Osteoblast (primary cell): ENCODE measurements at places on chromosomes 4 and X. TPM values are rescaled to one million over a fixed set of nuclear protein-coding genes. Genes with fewer than 3 reads are reported as not detected.

Gene FAM184B
- total RNA-seq, result under 0.01 TPM in 1 of 2 replicates, not detected in the other

DNA sequence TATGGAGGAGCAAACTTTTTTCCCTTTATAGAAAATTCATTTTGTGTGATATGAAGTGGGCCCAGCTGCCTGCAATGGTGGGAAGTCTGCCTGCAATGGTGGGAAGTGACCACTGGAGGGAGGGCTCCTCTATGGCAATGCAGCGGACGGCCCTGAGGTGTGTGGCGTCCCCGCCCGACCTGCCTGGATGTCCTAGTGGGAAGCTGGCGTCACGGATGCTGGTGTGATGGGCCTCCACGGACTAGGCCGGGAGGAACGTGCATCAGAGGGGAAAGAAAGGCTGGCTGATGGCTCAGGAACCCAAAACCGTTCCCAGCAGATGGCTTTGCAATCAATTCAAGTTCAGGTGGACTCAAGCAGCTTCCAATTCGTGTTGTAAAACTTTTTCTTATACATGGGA, 177.9 kb downstream of the AFAP1 start:
- no peak for DNase-seq

Gene HPGDS
- not detected in 2 replicates for total RNA-seq

Gene TXK
- total RNA-seq, result 0.59 and 0.72 TPM in 2 replicates

GRCh38 chr4:183610613-183611012, 48.4 kb downstream of the RWDD4 start:
- peak; percentile 78 for DNase-seq

Gene ABCB7
- total RNA-seq, result 28.2 and 30.4 TPM in 2 replicates

GRCh38 chr4:73851293-73851692, 1.8 kb upstream of the PF4V1 start:
- no peak for DNase-seq

Gene MAGEB10
- not detected in 2 replicates for total RNA-seq

Gene POU3F4
- not detected in 2 replicates for total RNA-seq

DNA sequence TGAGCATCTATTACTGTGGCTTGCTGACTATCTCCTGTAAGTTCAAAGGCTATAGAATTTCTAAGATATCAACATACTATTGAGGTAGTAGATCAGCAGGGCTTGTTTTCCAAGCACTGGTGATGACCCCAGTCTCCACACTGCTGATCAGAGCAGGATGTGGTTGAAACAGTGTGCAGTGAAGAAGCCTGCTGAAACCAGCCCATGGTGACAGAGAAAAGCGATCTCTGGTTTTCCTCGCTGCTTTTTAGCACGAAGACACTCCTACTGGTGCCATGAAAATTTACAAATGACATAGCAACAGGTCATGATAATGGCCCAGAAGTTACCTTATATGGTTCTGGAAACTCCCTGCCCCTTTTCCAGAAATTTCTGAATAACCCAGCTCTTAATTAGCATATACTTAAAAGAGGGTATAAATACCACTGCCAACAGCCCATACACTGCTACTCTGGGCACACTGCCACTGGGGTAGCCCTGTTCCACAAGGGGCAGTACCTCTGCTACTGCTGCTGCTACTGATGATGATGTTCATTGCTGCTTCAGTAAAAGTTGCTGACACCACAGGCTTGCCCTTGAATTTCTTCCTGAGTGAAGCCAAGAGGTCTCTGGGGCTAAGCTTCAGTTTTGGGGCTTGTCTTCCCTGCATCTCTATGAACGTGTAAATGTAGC, 1689.5 kb upstream of the PCDH10 start:
- no peak for DNase-seq

Gene FAT4
- 27.9 and 31.2 TPM in 2 replicates for total RNA-seq

Gene RBM47
- total RNA-seq, result 1.8 and 2.2 TPM in 2 replicates

- DNase-seq, result no peak
Observed at GRCh38 chr4:186024637-186025407, 44.1 kb upstream of the TLR3 start.

Gene RHOXF2
- under 0.01 TPM in 1 of 2 replicates, not detected in the other for total RNA-seq

DNA sequence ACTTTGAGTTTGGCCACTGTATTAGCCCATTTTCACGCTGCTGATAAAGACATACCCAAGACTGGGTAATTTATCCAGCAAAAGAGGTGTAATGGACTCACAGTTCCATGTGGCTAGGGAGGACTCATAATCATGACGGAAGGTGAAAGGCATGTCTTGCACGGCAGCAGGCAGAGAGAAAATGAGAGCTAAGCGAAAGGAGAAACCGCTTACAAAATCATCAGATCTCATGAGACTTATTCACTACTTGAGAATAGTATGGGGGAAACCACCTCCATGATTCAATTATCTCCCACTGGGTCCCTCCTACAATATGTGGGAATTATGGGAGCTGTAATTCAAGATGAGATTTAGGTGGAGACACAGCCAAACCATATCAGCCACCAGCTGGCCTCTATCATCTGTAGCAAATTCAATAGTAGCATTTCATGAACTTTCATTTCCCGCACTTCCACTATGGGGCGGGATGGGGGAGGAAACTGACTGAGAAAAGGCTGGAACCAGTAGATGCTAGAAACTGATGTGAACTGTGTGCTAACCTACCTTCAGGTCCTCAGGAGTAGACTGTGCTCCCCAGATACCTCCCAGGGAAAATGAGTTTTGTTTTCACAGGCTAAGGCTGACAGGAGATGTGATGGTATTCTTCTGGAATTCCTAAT, 35.3 kb upstream of the LGI2 start:
- no peak for DNase-seq

DNA sequence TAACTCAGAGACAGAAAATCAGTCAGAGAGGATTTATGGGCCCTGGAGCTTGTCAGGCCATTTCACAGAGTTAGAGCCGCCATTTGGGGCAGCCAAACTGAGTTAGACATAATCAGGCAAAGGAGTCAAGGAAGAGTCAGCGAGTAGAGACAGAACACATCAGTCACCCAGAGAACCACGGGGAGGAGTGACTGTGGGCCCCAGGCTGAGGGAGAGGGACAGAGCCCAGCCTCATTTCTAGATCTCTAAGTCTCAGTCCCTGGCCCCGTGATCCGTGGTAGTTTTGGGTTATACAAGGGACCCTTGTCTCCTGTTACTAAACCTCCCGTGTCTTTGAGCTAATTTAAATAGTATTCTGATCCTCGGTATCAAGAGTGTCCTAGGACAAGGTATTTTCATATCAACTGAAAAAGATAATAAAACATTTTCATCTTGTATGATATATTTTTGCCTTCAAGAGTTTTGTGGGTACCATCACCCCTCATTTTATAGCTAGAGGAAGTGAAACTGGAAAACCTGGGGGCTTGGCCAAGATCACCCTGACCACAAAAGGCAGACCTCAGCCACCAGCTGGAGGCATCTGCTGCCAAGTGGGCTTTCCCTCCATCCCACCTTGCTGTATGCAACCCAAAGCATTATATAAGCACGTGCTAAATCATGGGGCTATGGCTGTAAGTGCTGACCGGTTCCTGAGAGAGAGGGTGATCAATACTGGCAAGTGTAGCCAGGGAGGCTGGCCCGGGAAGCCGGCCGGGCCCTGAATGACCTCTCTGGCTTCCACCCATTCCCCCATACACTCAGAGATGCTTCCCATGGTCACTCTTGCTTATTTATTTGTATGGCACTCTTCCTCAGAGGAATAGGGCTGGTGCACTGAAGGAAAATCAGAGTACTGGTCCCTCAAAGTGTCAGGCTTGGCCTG, 204.1 kb downstream of the BCOR start:
- no peak for DNase-seq
